ENCODE measurements at places on chromosomes 3 and 15.

DNA sequence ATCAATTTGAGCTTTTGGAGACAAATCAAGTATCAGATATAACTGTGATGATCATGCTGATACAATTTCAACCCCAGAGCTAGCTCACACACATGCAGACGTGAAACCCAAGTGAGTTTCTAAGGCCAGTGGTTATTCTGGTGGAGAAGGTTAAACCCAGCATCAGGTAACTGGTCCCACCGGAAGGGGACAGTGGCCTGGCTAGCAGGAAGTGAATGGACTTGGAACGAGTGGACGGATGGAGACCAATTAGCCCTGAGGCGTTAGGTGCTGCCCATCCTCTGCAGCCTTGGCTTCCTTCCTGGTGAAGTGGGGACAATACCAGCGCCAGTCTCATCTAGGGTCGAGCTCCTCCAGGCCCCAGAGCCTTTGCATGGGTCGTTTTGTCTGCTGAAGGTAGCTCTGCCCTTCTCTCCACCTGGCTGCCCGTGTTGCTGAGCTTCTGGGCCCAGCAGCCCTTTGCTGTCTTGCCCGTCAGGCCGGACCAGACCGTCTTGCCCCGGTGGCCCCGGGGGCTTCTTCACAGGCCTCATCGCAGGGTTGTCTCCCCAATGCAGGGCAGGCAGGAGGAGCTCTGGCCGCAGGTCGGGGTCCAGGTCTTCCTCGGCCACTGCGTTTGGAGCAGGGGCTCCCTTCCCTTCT lies 915 bp upstream of the KCTD6 start:
- no peak for DNase-seq

DNA sequence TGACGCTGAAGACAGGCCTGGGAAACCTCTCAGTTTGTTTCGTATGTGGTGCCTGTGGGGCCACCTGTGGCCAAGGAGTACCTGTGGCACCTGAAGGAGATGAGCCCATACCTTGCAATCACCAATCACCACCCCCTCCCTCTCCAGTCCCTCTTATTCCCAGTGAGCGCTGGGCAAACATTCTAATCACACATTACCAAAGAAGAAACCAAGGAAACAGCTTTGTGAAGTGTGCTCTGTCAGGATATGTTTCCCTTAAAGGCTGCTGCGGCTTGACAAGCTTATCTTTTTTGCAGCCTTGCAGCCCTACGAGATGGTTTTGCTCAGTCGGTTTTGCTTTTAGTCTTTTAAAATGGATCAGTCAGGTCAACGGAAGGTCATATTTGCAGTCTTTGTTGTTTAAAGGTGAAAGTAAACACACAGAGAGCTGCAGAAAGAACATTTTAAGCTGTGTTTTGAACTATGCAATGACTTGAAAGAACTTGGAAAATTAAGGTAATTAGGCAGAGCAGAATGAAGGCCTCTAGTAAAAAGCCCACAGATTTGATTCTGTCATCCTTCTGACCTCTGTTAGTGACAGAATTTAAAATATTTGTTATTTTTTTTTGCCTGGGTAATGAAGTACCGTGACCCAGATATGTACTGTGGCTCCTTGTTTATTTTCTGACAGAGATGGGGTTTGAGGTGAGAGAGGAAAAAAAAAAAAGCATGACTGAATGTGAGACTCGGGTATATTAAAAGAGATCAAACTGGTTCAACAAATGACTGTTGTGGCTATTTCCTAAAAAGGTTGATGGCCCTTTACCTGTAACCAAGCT lies 461.4 kb downstream of the NSUN3 start:
- DNase-seq, result no peak

DNA sequence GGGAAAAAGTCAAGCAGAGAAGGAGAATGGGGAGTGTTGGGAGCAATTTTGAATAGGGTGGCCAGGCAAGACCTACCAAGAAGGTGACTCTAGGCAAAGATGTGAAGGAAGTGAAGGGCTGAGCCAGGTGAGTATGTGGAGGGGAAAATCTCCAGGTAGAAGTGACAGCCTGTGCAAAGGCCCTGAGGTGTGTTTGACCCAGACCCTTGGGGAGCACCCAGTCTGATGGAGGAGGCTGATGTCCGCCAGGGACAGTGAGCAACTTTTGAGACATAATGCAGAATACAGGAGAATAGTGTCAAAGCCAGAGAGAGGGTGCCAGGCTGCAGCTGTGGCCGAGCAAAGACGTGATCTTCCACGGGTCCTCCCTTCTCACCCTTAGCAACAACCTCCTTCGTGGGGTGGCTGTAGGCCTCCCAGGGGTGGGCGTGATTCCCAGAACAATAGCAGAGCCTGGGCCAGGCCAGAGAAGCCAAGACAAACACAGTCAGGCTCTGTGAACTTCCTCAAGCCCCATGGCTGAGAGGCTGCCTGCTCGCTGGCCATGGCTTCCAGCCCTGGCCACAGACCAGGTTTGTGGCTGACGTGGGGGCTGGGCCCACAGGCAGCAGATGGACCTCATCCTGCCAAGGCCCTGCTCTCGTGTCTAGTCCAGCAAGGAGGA lies 58.1 kb downstream of the SLC6A6 start:
- peak; percentile 91 for DNase-seq

DNA sequence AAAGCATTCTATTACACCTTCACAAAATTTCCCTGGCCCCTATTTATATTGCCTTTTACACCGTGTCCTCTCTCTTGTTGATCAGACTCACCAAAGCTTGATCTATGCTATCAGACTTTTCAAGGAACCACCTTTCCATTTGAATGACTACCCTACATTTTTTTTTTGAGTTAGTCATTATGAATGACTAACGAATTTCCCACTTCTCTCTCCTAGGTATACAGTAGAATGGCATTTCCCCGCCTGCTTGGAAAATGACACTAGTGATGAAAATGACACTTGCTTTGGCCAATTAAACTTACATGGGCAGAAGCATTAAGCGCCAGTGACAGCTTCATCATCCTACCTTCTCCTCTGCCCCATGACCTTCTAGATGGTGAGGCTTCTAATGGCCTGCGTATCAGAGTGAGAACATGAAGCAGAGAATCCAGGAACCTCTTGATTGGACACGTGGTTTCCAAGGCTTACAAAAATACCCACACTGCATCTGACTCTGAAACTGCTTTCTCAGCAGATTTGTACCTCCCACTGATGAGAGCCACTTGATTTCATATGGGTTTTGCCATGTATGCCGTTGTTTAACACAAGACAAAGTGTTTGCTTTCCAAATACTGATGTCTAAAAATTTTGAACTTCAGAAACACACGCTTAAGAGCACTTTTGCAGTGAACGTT lies 370.5 kb downstream of the CTNNB1 start:
- DNase-seq, result peak; percentile 71
